ENCODE measurements at places on chromosomes 7 and 10. TPM values are rescaled to one million over a fixed set of nuclear protein-coding genes. Genes with fewer than 3 reads are reported as not detected.

The PNLIPRP1 gene
- total RNA-seq = not detected

The LIPN gene
- not detected for total RNA-seq

The PON3 gene
- 1.8 TPM for total RNA-seq

The FAM25C gene
- not detected for total RNA-seq

The SEMA4G gene
- total RNA-seq = 1.3 TPM

The MYL10 gene
- total RNA-seq = not detected

The TMEM26 gene
- 0.33 TPM for total RNA-seq

The SEMA3D gene
- 0.36 TPM for total RNA-seq

The GPER1 gene
- 3.7 TPM for total RNA-seq

The CYP2E1 gene
- total RNA-seq = 0.69 TPM

The NUTM2E gene
- not detected for total RNA-seq

The MYOF gene
- total RNA-seq = 27.2 TPM

The MINDY4 gene
- total RNA-seq = 3.1 TPM

The SPAM1 gene
- total RNA-seq = not detected

The SDK1 gene
- total RNA-seq = 1.7 TPM

The CC2D2B gene
- under 0.01 TPM for total RNA-seq
